ENCODE measurements at places on chromosomes 3 and 15.

DNA sequence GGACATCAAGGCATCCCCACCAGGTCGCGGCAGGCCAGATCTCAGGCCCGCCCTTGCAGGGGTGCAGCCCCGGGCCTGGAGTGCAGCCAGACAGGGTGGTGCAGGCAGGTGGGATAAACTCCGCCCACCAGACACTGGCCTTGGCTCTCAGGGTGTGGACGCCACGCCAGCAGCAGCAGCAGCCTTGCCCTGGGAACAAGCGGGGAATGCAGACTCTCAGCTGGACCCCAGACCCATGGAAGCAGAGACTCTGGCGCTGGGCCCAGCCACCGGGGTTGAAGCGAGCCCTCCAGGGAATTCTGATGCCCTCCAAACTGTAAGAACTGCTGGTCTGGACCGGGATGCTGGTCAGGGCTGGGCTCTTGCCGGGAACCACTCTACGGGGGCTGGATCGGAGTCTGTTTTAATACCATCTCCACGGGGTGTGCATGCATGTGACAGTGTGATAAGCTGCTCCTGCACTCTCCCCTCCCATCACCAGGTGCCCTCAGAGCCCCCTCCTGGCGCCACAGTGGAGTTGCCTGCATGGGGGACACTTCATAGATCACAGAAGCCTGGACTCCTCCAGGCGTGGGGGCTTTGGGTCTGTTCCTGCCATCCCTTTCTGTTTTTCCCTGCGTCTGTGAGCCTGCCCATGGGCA is 142.7 kb downstream of the NSMCE3 start:
- DNase-seq, result no peak

DNA sequence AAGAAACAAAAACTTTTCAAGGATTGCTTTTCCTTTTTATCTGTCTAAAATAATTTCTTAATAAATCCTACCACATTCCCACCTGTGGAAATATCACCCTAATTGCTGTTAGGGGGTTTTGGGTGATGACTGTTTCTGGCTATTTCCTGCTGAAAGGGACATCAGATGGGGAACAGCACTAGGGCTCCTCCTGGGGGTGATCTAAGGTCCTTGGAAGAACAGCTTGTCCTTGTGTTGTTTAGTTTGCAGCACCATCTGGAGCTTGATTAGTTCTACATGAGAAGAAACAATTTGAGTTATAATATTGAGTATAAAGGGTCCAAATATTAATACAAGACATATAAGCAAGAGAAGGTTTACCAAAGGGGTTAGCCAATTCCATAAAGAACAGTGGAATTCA is 18.7 kb downstream of the OR5H15 start:
- DNase-seq, result no peak

- no peak for DNase-seq
Measured at GRCh38 chr3:188442430-188442829, 288.5 kb downstream of the LPP start.

- DNase-seq, result no peak
Measured at GRCh38 chr3:40477666-40478065, 744 bp downstream of the ZNF619 start.
